ENCODE measurements at places on chromosomes 12 and 14. TPM values are rescaled to one million over a fixed set of nuclear protein-coding genes. Genes with fewer than 3 reads are reported as not detected.

TEX22 gene
- 2.3 TPM for total RNA-seq

PRB2 gene
- total RNA-seq = not detected

OXA1L gene
- 34.3 TPM for total RNA-seq

CLEC2A gene
- not detected for total RNA-seq

MUCL1 gene
- total RNA-seq = not detected

LBHD2 gene
- total RNA-seq = not detected

DPF3 gene
- total RNA-seq = 1.9 TPM

SFSWAP gene
- total RNA-seq = 53.6 TPM

BCL7A gene
- 15.8 TPM for total RNA-seq

RIMBP2 gene
- total RNA-seq = not detected

SLC22A17 gene
- 4.2 TPM for total RNA-seq

CLEC1A gene
- not detected for total RNA-seq

NYNRIN gene
- 15.0 TPM for total RNA-seq

RERG gene
- 0.17 TPM for total RNA-seq
